Kidney tubule cell (primary cell): ENCODE measurements at places on chromosomes 2 and 18.

DNA sequence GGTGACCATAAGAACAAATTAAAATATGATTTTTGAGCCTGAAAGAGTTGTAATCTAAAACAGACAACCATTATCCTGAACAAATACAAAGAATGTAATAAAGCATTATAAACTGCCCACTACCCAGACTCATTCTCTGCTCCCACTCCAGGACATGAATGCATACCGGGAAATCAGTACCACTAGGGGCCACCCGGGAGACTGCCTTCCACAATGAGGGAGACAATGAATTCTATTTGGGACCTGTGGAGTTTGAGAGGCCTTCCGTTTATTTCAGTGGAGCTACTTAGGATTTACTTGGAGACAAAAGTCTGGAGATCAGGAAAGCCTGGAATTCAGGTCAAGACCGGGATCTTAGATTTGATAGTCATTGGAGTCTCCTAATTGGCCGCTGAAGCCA lies 50.0 kb downstream of the NAB1 start:
- DNase-seq: no peak

DNA sequence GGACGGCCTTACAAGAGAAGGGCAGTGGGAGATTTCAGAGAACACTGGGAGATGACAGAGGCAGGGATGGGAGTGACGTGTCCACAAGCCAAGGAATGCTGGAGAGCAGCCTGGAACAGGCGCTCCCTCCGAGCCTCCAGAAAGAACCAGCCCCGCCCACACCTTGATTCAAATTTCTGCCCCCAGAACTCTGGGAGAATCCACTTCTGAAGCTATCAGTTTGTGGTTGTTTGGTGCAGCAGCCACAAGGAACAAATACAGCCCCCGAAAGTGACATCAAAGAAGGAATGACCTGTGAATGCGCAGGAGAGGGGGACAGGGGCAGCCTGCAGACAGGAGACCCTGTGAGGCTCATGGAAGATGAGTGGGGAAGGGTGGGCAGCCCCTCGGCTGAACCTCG lies 67.3 kb downstream of the TWIST2 start:
- DNase-seq: no peak

DNA sequence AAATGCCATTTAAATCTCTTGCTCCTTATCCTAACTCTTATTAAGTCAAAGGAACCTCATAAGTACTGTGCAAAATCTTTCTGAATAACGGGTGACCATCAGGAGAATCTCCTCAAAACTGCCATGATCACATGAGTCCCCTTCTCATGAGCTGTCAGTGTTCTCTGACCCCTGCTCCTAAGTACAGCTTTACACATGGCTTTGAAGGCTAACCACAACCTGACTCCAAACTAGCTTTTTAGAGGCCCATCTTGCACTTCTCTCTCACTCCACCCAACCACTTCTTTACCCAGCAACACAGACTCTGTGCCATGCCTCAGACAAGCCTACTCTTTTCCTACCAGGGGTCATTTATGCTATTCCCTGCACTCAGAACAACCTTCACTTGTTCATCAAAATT lies 253.8 kb downstream of the GPD2 start:
- DNase-seq: no peak

GRCh38 chr2:210421916-210422315 lies 54.6 kb downstream of the LANCL1 start:
- peak; percentile 72 for DNase-seq
